ENCODE measurements at places on chromosomes 4 and X. TPM values are rescaled to one million over a fixed set of nuclear protein-coding genes. Genes with fewer than 3 reads are reported as not detected.

DNA sequence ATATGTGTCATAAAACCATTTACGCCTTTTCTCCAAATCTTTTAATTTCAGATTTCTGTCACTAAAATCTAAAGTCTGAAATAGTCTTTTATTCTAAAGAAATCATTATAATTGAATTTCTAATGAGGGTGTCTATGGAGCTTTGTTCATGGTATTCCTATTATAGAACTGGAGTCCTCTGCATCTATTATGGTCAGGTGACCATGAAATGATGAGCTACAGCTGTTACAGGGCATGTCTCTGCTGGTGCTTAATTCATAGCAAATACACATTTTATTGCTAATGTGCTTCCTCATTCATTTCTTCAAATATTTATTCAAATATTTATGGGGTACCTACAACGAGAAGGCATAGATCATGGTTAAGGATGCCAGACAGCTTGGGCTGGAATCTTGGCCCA lies 126.1 kb downstream of the NAA11 start:
- H3K27me3 ChIP-seq = no peaks in the 10 kb centered on the region
- no peak overlapping the region for H3K27ac ChIP-seq
- DNase-seq = no peak
- no peaks in the 10 kb centered on the region for H3K4me1 ChIP-seq
- no peaks in the 10 kb centered on the region for H3K36me3 ChIP-seq
- no peak overlapping the region for H3K4me3 ChIP-seq

GRCh38 chr4:109462802-109463201 lies 29.2 kb downstream of the SEC24B start:
- H3K4me3 ChIP-seq = no peak overlapping the region
- peaks cover 3% of the 10 kb centered on the region for H3K4me1 ChIP-seq
- H3K27me3 ChIP-seq = no peaks in the 10 kb centered on the region
- H3K36me3 ChIP-seq = peaks cover 11% of the 10 kb centered on the region
- H3K27ac ChIP-seq = no peak overlapping the region

- no peak overlapping the region for H3K27ac ChIP-seq
- H3K4me1 ChIP-seq = peaks cover 7% of the 10 kb centered on the region
Measured at GRCh38 chr4:17475481-17475880, 36.4 kb downstream of the QDPR start.

GRCh38 chr4:3304831-3305609 lies 12.2 kb downstream of the RGS12 start:
- peak overlapping the region; percentile 58 for H3K27ac ChIP-seq
- no peak overlapping the region for H3K4me3 ChIP-seq
- H3K4me1 ChIP-seq = peaks cover 91% of the 10 kb centered on the region
- DNase-seq = peak; percentile 95

Gene PAGE1
- not detected for total RNA-seq

Gene IL21
- total RNA-seq = not detected

Gene MGAT4D
- not detected for total RNA-seq

All from spinal cord (tissue), 10 donors.